ENCODE measurements at places on chromosomes 5 and 9. TPM values are rescaled to one million over a fixed set of nuclear protein-coding genes. Genes with fewer than 3 reads are reported as not detected.
A peak's percentile ranks its signal among the peaks of the same experiment; 100 is the strongest.

DNA sequence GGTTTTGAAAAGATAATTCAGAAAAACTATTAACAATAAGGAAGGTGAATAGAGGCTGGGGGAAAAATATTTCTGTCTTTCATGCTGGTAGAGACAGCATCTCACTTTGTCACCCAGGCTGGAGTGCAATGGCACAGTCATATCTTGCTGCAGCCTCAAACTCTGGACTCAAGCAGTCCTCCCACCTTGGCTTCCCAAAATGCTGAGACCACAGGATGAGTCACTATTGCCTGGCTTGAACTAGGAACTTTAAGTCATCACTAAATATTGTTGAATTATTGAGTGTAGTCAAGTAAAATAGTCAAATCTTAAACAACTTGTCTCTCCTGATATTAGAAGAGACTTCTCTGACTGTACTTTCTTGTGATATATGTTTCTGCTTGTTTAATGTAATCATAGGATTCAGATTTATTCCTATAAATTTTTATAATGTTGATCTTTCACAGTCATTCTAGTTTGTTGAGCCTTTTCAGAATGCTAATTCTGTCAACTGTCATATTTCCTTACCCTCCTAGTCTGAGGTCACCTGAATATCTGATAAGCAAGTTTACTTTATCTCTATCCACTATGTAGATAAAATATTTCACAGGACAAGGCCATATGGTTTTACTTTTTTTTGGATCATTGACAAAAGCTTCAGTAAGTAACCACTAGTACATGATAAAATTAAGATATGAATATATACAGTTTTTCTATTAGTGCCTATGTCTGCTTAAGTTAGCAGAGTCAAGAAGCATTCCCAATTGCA is 1696.5 kb downstream of the MAT2B start:
- no peak for DNase-seq

The TLX3 gene
- total RNA-seq = not detected

The CA9 gene
- total RNA-seq = 0.71 TPM

The HBEGF gene
- 10.0 TPM for total RNA-seq

- peak; percentile 78 for DNase-seq
Observed at GRCh38 chr5:64784451-64785025, 15.8 kb downstream of the CWC27 start.

GRCh38 chr5:40688127-40688761 is 8.5 kb downstream of the PTGER4 start:
- DNase-seq = peak; percentile 91

The CARTPT gene
- 39.8 TPM for total RNA-seq

DNA sequence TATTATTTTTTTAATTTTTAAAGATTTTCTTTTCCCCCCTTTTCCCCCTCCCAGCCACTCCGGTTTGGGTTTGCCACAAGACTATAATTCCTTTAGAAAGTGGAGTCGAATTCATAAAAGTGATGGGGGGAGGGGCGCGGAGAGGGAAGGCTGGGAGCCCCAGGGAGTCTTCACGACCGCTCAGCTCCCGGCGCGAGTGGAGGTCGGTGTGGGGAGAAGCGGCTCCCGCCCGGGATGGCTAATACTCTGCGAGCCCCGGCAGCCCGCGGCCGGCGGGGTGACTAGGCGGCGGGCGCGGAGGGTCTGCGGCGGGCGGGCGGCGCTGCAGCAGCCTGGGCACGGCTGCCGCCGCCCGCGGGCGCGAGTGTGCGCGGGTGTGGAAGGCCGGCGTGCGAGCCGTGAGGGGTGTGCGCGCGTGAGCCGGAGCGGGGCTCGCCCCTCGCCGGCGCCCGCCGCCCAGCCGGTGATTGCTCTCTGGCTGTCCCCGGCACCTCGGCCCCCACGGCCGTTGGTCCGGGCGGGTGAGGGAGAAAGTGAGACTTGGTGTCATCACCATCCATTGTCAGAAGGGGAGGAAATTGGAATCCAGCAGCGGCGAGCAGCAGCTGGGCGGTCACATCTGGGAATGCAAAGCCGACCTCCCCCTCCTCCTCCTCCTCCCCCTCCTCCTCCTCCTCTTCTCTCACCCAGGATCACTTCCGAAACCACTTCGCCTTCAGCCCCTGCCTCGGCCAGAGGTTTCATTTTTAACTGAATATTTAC is at the start of gene PARP8:
TSS of gene PARP8 (plus strand) at position 377 of the 762 bp plus-strand sequence. CDS start 459 bp downstream, outside the sequence.
- peak; percentile 78 for DNase-seq

- no peak for DNase-seq
Observed at GRCh38 chr9:78044886-78045285, 13.3 kb upstream of the GNAQ start.

- DNase-seq = peak; percentile 46
Observed at GRCh38 chr9:37919956-37920335, 16.0 kb upstream of the SLC25A51 start.

GRCh38 chr9:135456436-135457104 is 23.0 kb upstream of the PPP1R26 start:
- DNase-seq = no peak

DNA sequence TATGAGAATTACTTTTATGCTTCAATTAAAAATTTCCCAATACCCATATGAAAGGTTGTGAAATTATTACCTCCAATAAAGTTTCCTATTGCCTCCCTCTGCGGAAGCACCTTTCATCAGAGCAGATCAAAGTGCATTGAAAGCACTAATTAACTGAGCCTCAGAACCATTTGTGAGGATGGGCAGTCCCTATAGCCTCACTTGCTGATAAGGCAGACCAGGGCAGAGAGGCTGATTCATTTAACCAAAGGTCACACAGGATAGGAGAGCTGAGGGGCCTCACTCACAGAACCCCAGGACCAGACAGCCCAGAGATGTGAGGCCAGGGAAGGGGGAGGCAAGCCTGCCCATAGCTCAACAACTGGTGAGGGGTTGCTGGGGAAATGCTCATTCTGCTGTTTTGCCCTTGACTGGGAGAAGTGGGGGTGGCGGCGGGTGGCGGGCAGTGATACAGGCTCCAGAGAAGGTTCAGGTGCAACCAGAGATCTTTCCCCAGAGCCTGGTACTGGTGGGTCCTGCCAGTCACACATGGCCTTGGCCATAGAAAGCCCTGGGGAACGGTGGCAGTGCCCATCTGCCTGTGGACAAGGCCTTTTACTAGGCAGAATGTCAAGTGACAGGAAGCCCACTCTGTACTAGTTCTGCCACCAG is 57.9 kb downstream of the MACROH2A1 start:
- peak; percentile 54 for DNase-seq

- no peak for DNase-seq
Observed at GRCh38 chr9:96071076-96071814, 195.8 kb downstream of the ERCC6L2 start.

DNA sequence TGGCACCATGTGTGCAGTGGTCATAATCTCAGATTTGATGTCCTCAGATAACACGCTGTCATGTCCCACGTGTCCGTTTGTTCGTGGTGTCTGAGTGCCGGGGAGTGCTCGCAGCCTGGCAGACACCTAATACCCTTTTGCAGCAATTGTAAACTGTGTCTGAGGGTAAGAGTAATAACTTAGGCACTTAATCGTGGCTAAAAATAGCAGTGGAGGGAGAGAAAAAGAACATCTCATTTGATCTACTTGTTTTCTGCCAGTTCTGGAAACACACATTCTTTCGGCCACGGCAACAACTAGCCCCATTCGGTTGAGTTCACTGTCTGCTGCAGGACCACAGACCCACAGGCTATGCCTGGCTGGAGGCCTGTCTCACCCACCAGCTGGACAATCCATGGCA is 16.5 kb downstream of the ADCY2 start:
- no peak for DNase-seq

DNA sequence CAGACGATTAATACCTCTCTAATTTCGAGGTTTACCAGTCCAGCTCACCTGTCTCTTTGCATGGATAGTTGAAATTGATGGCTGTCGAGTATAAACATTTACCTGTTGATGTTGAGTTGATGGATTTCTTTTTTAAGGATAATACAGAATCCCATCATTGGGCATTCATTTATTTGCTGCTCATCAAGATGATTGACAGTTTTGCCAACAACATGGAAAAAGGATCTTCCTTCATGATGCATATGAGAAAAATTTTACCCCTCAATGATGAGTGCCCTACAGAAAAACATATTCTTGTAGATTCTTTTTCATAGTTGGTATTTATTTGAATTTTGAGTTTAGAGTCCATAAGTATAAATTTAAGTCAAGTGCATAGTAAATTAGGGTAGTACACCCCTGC is 59.2 kb downstream of the ZCCHC7 start:
- no peak for DNase-seq

DNA sequence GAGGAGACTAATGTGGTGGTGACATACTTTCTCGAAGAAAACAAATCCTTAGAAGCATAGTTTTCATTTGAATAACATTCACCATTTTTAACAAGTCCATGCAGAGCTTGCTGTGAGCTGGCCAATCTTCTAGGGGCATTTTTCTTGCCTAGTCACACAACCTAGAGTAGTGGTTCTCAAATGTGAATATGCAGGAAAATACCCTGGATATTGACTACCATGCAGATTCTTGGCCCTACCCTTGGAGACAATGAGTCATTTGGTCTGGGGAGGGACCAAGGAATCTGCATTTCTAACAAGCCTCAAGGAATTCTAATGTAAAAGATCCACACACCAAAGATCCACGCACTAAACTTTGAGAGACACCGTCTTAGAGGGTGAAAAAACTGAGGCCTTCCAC is 23.5 kb downstream of the GDNF start:
- no peak for DNase-seq

DNA sequence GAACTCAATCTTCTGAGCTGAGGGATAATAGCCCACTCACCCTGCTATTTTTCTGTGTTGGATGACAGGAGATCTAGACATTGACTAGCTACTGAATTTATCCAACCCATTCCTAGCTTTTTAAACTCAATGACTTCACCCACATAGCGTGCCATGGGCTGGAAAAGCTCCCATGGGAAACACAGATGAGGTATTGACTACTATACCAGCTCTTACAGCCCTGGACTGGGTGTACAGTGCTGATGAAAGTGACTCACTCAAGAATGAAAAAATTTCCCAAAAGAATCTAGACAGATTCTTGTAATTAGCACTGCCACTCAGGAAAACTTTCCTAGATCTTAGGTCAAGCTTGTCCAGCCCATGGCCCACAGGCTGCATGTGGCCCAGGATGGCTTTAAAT is 72.7 kb upstream of the NREP start:
- no peak for DNase-seq

DNA sequence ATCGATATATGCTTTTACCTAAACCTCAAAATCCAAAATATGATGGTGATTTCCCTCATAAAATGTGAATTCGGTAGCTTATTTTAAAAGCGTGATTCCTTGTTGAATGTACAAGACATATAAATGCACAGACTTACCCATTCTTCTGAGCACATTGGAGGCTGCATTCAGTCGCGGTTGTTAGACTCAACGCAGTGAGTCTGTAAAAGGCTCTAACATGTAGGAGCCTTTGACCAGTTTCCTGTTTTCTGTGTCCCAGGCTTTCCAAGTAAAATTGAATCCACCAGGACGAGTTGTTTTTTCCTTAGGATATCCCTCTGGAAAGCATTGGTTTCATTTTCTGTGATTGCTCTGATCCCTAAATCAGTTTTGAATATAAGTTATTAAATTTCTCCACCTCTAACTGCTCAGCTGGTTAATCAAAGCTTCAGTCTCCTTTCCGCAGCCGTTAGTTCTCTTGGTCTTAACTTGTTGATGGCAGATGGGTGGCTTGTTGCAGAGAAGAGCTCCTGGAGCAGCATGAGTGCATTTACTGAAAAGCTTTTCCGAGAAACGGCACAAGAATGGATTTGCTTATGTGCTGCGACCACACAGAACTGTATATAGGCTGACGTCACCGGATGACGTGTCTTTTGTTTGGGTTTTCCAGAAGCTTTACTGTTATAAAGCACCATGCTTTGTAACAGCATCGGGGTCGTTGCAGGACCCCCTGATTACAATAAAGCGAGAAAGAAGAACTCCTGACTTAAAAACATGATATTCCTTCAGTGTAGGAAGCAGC is at the start of gene LRRTM2:
TSS of gene LRRTM2 (minus strand) at position 565 of the 781 bp plus-strand sequence. CDS start at position 141, 424 bp downstream.
- no peak for DNase-seq

The IFNB1 gene
- not detected for total RNA-seq

- DNase-seq = no peak
Observed at GRCh38 chr5:173735691-173736090, 119.2 kb upstream of the BOD1 start.

DNA sequence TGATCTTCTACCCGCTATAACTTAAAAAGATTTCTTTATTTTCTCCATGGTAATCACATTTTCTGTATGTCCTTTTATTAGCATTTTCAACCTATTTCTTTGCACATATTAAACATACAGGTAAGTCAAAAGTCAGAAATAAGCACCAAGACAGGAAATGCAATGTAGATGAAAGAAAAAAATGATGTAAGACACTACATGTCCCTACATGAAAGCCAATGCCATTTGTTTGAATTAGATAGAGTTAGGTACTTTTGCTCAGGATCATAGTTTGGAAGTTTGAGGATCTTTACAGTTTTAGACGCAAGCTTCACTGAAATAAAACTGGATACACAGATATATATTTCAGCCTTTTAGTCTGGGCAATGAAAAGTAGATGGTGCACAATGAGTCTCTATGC is 453.1 kb upstream of the MEF2C start:
- DNase-seq = no peak

The CD72 gene
- total RNA-seq = 1.2 TPM

- no peak for DNase-seq
Observed at GRCh38 chr9:26955222-26955903, 849 bp upstream of the IFT74 start.

- no peak for DNase-seq
Observed at GRCh38 chr5:103263054-103263453, 4.5 kb downstream of the MACIR start.

The KLF9 gene
- 184 TPM for total RNA-seq

The FBP2 gene
- not detected for total RNA-seq

The HMGCR gene
- total RNA-seq = 10.5 TPM

The AQP3 gene
- 4.4 TPM for total RNA-seq

DNA sequence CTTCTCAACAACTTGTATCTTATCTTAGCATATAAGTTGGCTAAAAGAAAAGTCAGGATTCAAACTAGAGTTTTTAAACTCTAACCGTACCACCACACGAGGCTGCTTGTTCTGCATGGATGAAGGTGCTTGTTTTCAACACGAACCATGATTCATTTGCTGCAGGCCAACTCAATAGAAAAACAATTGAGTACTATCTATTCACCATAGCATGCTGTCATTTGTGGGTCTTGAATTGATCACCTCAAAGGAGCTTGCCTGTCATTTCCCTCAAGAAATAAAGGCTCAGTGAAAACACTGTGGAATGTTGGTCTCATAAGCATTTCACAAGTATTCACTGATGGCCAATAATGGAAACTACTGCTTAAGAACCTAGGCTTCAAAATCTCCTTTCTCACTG is 21.0 kb upstream of the GRIA1 start:
- DNase-seq = no peak

DNA sequence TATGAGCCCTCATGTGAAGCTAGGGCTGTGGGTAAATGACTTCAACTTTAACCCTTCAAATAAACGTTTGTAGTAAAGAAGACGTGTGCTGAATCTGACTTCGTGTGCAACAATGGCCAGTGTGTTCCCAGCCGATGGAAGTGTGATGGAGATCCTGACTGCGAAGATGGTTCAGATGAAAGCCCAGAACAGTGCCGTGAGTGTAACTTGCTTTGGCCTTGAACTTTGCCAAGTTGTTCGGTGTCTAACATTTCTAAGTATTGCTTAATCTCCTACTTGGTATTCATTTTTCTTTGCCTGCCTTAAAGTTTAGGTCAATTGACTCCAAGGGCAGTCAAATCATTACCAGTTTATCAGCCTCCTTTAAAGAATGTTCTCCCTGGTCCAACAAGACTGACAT is 18.2 kb downstream of the VLDLR start:
- DNase-seq = no peak

The C5orf34 gene
- 1.5 TPM for total RNA-seq

The PCDHA3 gene
- 1.2 TPM for total RNA-seq

The TMEM252 gene
- total RNA-seq = not detected

Data from sigmoid colon (tissue), 7 donors.